ENCODE measurements at places on chromosomes 3 and 15.

GRCh38 chr3:50786631-50787030, 111.9 kb downstream of the DOCK3 start:
- no peak for DNase-seq

DNA sequence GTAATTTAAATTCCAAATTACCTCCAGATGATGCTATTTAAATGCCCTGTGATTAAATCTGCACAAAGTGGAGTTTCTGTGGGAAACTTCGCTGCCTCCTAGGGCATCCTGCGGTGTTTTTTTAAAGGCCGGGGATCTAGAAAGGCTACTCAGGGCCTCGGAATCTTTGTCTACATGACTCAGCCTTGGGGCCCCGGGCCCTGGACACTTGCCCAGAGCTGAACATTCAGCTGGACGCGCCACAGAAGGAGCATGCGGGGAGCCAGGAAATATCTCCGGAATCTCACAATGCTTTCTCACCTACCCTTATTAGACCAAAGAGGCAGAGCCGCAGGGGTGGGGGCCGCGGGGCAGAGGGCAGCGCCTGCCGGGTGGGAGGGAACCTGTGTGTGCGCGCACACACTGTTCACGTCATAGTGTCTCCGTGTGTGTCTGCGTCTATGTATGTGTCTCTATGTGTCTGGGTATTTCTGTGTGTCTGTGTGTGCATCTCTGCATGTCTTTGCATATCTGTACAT, 145.5 kb upstream of the TPM1 start:
- DNase-seq: no peak

DNA sequence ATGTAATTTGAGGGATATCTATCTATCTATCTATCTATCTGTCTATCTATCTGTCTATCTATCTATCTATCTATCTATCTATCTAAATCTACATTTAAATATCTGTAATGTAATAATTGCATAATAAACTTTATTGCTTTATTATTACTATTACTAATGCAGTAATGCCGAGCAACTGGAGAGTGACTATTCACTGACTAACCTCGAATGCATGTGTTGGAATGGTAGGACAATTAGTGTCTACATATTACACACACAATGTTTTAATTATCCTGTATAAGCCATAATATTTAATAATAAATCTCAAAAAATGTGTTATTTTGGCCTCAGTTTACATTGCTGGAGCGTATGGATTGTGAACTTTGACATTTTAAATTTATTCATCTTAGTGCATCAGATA, 25.2 kb upstream of the CNTN3 start:
- DNase-seq: no peak

- peak; percentile 92 for DNase-seq
These were observed 2.0 kb downstream of the FAM43A start for GRCh38 chr3:194687638-194688199.

DNA sequence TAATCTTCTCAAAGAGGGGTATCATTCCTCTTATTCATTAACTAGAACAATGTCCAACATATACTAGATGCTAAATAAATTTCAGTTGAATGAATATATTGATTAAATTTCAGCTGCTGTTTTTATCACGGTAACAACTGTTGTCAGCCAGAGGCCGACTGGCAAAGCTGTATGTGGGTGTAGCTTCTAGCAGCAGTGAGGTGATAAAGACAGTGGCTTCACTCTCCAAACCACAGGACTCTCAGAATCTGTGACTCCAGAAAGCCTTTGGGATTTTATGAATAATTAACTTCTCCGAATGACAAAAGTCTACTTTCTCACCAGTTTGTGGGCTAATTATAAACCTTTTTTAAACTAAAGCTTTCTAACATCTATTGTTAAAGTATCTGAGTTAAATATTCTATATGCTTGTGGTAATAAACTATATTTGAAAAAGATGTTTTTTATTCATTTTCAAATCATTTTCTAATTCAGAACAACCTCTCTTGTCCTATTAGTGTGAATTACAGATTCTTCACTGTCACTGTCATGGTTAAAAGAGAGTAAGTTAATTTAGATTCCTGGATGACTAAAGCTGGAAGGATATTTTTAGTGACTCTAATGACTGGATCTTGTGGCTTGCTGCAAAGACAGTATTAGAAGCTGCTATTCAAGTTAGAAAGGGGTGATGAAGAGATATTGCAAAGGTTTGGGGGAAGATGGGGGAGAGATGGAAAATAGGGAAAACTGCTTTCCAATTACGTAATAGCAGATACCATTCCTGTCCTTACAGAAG, 796.4 kb upstream of the ARPP21 start:
- no peak for DNase-seq

GRCh38 chr15:57057134-57057930, 138.9 kb downstream of the TCF12 start:
- no peak for DNase-seq

DNA sequence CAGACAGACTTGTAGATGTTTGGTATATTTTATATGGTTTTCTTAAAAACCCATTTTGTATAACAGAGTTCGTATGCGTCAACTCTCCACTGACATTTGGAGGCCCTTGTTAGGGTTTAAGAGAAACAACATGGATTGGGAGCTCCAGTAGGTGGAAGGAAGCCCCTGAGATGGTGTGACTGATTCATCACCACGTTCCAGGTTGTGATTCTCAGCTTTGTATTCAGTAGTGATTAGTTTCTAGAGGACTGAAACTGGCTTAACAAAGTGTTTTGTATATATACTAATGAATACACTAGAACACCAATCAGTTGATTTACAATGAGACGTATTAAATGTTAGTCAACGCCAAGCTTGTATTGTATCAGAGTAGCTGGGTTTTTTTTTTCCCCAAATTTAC, 33.9 kb downstream of the SNRK start:
- DNase-seq: no peak

Data from common myeloid progenitor, CD34-positive (primary cell).